GOT3 (cell line): ENCODE measurements at places on chromosomes 2 and 18.
A peak's percentile ranks its signal among the peaks of the same experiment; 100 is the strongest.

DNA sequence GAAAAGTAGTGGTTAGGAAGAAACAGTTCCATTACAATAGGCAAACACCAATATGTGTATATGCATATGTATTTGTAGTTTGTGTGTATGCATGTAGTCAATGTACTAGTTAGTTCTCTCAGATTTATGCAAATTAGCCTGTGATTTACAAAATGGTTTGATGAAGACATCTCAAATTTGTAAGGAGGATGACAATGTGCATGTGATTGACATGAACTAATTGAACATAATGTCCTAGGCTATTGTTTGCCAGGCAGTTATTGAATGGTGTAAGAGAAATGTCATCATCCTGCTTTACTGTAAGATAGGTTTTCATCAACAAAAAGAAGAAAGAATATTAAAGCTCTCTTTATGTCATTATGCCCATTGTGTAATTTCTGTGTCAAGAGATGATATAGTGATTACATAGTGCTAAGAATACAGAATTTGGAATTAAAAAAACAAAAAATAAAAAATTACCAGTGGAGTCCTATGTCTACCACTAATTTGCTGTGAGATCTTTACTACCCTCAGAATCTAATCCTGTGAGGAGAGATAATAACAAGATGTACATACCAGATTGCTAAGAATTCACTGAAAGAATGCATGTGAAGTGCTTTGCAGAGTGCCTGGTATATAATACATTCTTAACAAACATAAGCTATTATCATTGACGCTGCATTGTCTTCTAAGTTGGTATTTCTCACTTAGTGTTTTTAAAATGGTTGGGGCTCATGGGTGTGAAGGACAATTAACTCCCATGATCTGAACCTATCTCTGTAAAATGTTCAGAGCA, 258.0 kb downstream of the CPS1 start:
- DNase-seq, result no peak

DNA sequence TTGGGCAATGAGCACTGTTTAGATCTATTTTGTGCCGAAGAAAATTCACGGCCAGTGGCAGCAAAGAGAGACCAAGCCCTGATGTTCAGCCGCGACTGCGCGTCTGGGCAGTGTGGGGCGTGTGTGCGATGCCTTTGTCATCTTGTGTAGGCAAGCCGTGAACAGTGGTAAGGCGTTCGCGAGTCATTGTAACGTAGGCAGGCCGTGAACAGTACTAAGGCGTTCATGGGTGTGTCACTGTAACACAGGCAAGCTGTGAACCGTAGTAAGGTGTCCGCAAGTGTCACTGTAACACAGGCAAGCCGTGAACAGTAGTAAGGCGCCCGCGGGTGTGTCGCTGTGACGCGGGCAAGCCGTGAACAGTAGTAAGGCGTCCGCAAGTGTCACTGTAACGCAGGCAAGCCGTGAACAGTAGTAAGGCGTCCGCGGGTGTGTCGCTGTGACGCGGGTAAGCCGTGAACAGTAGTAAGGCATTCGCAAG, 99.9 kb downstream of the NFATC1 start:
- DNase-seq, result no peak

DNA sequence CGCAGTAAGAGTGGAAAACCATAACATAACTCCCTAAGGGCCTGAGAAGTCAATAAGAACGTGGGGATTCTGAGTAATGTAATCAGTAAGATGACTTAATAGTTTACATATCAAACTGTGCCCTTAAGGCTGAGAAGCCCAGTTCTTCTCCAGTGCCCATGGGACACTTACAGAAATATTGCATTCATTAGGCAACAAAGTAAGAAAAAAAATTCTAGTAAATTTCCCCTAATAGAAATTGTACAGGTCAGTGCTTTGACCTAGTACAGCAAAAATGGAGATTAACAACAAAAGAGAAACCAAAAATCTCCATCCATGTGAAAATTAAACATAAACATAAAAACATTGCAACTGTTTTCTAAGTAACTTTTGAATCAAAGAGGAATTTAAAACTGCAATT, 139.8 kb upstream of the HS6ST1 start:
- DNase-seq, result no peak

GRCh38 chr18:75408554-75409506, 18.7 kb downstream of the SMIM21 start:
- DNase-seq, result peak; percentile 17

DNA sequence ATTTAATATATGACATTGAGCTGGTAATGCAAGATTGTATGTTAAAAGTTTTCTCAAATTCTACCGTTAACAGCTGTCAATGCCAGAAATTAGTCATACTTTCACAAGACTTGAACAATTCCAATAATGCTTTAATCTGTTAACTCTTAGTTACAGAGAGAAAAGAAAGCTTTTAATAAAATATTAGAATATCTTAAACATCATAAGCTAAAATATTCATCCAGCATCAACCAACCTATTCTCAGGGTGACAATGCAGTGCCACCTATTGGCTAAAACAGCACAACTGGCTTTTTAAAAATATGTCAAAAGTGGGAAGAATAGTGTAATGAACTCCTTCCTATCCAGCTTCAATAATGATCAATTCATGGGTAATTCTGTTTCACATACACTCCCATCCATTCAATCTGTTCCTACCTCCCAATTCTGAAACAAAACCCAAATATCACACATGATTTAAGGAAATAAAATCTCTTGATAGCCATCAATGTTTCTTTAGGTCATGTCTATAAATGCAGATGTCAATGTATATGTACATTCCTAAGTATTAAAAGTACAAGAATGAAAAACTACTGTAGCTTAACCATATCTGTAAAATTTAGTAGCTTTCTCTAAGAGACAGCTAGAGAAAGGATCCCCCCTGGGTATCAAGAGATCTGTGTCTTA, 79.8 kb upstream of the CCDC141 start:
- no peak for DNase-seq

DNA sequence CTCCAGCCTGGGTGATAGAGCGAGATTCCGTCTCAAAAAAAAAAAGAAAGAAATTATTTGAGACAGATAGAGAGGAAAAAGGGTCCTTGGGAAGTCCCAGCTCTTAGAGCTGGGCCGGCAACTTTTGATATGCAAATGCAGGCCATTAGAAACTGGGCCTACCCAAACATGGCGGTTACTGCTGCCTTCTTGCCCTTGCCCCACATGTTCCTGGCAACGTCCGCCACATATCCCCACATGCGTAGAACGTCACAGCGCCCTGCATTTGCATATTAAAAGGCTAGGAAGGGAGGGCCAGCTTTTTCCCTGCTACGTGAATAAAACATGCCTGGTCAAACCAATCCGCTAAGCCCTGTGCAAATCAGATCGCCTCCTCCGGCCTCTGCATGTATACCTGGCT, 40.7 kb upstream of the LBH start:
- DNase-seq, result no peak
